ENCODE measurements at places on chromosomes 2 and 18. TPM values are rescaled to one million over a fixed set of nuclear protein-coding genes. Genes with fewer than 3 reads are reported as not detected.

The SP110 gene
- 5.2 TPM for total RNA-seq

The TNFAIP6 gene
- total RNA-seq: 1.1 TPM

The HOXD4 gene
- total RNA-seq: 1.5 TPM

The HOXD12 gene
- not detected for total RNA-seq

The XDH gene
- not detected for total RNA-seq

The CFC1B gene
- not detected for total RNA-seq

The MSH2 gene
- total RNA-seq: 10.8 TPM

The INPP5D gene
- total RNA-seq: 4.1 TPM

The MAP3K19 gene
- not detected for total RNA-seq

The GPR39 gene
- not detected for total RNA-seq

The TLX2 gene
- not detected for total RNA-seq

Measured in psoas muscle (tissue), 8 donors.